ENCODE measurements at places on chromosomes 6 and 20.

- no peak for DNase-seq
Measured at GRCh38 chr6:107563694-107564588, 74.0 kb downstream of the SOBP start.

GRCh38 chr20:44585057-44585963 lies 2.9 kb downstream of the PKIG start:
- DNase-seq: no peak

DNA sequence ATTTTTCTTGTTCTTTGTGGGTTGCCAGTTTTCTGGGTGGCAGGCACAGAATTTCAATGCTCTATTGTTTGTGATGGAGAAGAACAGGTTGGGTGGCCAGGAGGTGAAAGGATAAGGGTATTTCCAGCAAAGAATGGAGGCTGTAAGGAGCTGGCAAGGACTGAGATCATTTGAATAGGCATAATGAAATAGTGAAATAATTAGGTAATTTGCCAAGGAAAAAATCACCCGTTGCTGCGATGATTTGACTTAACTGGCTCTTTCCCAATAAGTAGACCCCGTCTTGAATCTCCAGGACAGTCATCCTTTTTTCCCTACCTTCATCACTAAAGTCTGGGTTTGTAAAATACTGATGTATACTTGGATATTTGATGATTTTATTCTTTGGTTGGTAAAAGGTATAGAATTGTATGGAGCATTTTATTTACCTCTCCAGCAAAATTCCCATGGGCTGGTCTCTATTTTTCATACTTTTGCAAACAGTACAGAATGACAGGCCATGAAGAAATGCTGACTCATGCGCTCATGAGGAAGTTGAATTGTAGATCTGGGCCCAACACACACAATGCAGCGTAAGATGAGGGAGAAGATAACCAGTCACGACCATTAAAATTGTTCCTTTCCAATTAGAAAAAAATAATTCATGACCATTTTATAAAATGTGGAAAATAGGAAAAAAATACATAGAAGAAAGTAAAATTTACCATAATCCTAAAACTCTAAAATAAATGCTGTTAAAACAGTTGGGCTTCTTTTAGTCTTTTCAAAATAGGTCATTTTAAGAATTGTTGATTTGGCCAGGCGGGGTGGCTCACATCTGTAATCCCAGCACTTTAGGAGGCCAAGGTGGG lies 2.4 kb upstream of the GCNT2 start:
- DNase-seq: no peak

GRCh38 chr6:56507517-56507916 lies 135.2 kb downstream of the DST start:
- no peak for DNase-seq

- DNase-seq: no peak
Measured at GRCh38 chr20:37543828-37544227, 16.2 kb upstream of the BLCAP start.

DNA sequence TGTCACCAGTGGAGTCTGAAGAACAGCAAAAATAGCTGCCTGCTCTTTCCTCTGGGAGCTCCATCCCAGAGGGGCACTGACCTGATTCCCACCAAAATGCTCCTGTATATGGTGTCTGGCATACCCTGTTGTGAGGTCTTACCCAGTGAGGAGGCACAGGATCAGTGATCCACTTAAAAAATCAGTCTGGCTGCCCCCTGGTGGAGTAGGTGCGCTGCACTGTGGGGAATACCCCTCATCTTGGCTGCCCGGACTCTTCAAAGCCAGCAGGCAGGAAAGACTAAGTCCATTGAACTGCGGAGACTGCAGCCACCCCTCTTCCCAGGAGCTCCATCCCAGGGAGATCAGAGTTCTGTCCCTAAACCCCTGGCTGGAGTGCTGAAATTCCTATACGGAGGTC lies 230.9 kb upstream of the HTR1E start:
- DNase-seq: no peak

GRCh38 chr6:131736811-131737210 lies 26.0 kb upstream of the CTAGE9 start:
- DNase-seq: no peak

DNA sequence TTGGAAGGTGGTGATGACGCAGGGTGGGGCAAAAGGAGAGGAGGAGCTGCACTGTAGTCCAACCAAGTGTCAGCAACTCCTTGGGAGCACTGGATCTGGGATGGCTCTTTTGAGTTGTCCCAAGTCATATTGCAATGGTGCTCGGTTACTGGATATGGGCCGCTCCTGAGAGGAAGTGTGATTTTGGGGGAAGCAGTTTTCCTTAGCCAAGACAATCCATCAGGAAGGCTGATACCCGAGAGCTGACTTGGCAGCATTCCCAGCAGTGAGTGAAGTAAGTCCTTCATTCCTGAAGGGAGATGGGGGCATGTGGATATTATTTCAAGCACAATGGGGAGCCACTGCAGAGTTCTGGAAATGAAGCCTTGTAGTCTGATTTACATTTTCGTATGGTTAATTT lies 354.1 kb downstream of the RFPL4B start:
- DNase-seq: no peak

DNA sequence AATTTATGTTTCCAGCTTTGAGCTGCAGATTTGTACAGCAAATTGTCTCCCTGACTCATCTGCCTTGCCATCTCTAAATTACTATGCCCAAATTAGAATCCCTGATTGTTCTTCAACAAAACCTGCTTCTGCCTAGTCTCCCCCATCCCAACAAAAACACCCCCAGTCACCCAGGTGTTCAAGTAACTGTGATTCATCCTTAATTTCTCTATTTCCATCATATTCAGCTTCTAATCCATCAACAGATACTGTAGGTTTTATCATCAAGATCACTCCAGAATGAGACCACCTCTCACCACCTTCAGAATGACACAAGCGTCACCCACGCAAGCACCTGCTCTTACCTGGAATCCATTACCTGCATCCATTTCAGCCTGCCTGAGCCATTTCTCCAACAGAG lies 498.5 kb downstream of the PRKN start:
- no peak for DNase-seq

DNA sequence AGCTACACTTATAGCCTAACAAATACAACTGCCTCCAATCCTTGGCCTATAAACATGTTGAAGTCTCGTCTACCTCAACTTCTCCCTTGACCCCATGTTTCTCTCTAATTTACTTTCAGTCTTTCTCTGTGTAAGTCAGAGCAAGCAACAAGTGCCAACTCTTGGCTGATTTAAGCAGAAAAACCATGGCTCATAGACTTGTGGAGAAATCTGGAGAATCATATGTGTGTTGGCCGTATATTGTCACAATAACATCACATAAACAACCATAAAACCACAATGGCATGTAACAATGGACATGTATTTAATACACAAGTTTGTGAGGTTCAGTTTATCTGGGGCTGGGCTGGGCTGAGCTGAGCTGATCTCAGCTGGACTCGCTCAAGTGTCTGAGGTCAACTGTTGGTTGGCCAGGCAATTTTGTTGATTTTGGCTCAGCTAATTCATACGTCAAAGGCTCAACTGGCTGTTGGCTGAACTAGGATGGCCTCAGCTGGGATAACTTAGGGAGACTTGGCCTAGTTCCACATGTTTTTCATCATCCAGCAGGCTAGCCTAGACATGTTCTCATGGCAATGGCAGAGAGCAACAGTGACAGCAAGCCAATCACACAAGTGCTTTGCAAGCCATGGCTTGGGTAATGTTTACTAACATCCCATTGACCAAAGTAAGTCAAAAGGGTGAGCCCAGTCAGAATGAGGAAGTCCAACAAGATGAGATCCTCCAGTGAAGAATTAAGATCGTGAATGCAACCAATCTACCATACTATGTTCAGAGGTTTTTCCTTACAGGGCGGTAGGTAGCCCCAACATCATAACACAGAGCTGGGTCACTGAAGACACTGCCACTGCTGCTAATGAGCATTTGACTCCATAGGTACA lies 12.9 kb upstream of the TBC1D22B start:
- no peak for DNase-seq

- DNase-seq: no peak
Measured at GRCh38 chr6:79520534-79520933, 16.7 kb downstream of the LCA5 start.

DNA sequence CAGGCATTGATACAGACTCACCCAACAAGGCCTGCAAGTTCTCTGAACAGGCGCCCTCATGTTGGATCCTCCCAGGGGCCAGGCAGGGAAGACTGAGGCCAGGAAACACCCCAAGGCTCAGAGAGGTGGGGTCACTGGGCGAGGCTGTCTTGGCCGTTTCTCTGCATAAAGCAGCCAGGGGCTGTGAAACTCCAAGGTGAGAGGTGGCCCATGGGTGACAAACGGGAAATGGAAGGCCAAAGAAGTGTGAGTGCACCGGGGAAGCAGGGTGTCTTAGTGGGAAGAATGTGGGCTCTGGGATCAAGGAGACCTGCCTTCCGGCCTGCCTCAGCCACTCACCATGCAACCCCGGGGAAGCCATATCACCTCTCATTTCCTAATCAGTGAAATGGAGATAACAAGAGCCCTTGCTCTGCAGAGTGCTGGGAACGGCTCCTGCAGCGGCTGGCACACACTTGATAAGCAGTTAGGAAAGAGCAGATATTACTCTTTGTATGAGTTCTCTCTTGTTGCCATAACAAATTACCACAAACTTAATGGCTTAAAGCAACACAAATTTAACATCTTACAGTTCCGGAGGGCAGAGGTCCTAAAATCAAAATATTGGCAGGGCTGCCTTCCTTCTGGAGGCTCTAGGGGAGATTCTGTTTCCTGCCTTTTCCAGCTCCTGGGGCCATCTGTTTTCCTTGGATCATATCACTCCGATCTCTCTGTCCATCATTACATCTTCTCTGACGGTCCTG lies 168.6 kb downstream of the NFATC2 start:
- DNase-seq: no peak

- DNase-seq: no peak
Measured at GRCh38 chr20:10671919-10672623, 1.7 kb downstream of the JAG1 start.

GRCh38 chr20:63163596-63164483 lies 52.1 kb downstream of the YTHDF1 start:
- DNase-seq: no peak

DNA sequence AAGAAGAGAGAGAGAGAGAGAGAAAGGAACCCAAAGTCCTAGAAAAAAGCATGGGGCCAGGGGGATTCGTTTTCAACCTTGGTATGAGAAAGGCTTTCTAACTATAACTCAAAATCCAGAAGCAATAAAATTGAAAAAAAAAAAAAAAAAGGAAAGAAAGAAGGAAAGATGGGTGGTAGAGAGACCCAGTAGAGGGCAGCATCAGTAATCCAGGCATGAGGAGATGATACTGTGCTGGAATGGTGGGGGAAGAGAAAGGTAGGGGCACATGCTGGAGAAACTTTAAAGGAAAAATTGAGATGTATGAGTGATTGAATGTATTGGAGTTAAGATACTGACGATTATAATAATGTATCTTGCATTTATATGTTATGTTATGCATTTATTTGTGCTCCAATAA lies 1040.7 kb upstream of the FLRT3 start:
- DNase-seq: no peak

DNA sequence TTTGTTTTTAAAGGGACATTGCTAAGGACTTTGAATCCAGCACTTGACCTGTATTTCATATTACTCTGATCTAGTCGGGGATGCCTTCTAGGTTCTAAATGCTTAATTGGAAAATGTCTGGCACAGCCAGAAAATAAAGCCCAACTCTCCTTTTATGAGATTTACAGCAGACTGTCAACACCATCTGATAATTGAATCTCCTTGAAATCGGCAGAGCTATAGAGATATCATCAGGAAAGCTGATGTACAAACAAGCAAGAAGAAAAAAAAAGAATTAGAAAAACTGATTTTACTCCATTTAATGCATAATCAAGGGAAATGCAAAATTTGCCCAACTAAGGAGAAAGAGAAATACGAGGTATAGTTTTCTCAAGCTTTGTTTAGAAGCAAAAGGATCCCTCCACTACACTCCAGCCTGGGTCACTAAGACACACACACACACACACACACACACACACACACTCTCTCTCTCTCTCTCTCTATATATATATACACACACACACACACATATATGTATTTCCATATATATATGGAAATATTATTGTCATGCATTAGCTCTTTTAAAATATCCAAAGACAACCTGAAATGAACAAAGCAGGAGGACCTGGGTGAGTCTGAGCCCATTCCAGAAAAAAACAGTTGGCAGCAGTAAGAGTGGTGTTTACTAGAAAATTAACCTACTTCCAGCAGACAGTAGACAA lies 9.5 kb upstream of the FOXC1 start:
- no peak for DNase-seq

- no peak for DNase-seq
Measured at GRCh38 chr6:168091381-168092264, 12.6 kb upstream of the FRMD1 start.

- no peak for DNase-seq
Measured at GRCh38 chr6:166379800-166380199, 2.9 kb downstream of the MPC1 start.

DNA sequence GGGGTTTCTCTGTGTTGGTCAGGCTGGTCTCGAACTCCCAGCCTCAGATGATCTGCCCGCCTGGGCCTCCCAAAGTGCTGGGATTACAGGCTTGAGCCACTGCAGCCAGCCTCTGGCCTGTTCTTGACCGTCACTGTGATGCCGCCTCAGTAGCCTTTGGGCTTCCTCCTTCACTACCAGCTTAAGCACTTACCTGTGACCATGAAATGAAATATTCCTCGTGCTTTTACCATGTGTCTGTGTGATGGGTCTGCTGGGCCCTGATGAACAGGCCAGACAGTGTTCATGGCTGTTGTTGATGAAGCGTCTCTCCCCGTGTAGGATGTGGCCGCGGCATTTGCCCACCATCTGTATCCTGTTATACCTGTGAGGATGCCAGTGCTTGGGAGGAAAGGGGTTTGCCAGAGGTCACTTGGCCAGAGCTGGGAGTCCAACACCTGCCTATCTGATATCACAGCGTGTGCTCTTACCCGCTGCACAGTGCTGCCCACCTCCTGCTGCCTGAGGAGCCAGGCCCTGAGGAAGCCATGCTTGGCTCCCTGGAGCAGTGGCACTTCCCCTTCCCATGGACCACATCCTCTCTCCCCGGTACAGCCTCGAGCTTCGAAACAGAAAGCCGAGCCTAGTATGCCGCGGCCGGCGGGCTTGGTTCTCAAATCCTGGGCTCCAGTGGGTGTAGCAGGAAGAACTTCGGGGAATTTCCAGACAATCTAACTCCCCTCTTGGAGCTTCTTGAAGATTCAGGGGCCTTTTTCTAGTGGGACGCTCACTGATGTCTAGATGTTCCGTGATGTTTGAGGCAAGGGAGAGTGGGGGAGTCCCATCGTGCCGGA lies 167.9 kb downstream of the ZDHHC14 start:
- no peak for DNase-seq

DNA sequence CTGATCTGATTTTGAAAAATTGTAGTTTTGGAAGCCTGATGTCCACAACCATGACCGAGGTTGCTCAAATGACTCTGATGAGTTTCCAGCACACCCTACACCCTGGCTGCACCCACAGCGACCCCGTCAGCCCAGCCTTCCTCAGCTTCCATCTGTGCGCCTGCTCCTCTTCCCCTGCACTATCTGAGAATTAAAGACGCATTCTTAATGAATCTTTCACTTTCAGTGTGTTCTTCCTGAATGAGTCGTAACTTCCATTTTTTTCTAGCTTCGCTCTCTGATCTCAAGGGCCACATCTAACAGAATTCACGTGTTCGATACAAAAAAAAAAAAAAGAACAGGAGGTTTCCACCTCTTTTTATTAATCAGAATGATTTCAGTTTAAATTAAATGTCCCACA lies 21.3 kb upstream of the RREB1 start:
- DNase-seq: no peak

GRCh38 chr6:111534231-111534751 lies 51.3 kb upstream of the REV3L start:
- no peak for DNase-seq
